ENCODE measurements at places on chromosomes 5 and 9.

GRCh38 chr5:140344683-140345423 lies 1.6 kb downstream of the HBEGF start:
- DNase-seq, result peak; percentile 67

GRCh38 chr5:173294673-173295320 lies 33.4 kb downstream of the STC2 start:
- DNase-seq, result peak; percentile 55

DNA sequence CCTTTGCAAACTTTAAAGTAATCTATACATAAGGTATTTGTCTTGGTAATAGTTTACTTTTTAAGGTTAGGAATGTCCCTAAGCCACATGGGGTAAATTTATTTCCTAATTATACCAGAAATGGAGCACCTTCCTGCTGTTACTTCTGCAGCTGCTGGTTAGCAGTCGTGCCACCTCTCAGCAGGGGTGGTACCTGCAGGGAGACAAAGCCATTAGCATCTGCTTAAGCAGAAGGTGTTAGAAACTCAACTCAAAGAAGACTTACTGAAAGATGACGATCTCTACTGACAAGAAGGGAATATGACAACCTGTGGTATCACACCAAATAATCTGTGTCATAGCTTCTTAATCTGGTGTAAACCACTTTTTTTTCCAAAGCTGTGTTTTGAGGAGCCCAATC lies 173.7 kb downstream of the BRINP1 start:
- peak; percentile 87 for DNase-seq

DNA sequence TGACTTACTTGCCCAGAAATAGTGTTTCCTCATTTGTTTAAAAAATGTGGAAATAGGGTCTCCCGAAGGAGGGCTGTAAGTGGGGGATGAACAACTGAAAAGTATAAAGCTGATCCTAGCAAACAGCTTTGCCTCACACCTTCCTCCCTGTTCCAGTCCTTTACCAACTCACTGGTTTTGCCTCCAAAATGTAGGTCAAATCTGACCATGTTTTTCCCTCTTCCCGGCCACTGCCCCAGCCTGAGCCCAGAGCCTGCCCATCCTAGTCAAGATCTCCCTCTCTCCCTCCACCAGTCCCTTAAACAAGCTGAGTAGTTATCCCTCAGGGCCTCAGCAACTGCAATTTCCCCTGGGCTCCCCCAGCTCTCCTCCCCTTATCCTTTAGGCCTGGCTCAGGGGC lies 82.4 kb upstream of the FBXW11 start:
- no peak for DNase-seq

DNA sequence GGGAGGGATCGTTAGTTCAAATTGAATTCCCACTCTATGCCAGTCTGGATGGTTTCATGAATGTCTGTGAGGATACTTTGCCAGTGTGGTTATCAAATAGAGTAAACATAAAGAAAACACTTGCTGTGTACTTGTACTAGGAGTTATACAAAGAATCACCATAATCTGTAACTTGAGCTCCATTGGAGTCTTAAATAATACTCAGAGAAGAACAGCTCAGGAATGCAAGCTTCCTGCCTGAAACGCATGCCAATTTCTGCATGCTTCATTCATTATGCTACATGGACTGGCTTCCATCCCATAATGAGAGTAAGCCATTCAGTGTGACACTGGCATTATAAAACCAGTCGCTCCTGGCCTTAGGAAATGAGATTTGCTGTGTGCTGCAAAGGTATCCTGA lies 351.4 kb downstream of the SEMA5A start:
- DNase-seq, result no peak

DNA sequence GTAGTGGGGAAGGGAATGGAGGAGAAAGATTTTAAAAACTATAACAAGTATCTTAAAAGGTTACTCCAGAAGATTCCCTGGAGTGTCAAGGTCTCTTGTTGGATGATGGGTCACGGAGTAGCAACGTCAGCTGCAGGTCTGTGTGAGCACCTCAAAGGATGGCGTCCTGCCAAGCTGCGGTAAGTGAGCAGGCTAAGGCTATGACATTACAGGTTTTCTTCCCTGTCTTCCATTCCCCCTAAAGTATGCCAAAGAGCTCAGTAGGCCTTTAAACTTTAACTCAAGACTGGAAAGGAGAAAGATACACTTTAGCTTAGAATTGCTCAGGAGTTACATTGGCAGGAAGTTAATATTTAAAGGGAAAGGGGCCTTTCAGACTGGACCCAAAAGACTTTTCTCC lies 17.5 kb downstream of the SPOCK1 start:
- DNase-seq, result no peak

GRCh38 chr5:1228120-1228519 lies 2.9 kb downstream of the SLC6A18 start:
- no peak for DNase-seq

DNA sequence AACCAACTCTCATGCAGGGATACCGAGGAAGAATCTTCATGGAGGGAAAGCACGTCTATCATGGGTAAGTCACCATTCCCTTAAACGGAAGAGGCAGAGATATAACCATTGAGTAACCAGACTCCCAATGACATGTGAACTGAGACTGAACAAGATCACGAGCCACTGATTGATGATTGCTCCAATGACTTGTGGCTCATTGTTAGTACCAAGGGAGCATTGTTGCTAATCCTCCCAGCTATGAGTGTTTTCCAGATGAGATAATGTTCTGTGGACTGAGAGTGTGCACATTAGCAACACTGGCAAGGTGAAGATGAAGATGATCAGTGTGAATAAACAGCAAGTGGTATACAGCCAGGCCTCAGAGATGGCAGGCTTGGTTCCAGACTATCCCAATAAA lies 219.2 kb upstream of the MAP3K1 start:
- DNase-seq, result no peak

- DNase-seq, result no peak
Observed at GRCh38 chr5:179192185-179192890, 132.2 kb downstream of the ZNF354C start.

DNA sequence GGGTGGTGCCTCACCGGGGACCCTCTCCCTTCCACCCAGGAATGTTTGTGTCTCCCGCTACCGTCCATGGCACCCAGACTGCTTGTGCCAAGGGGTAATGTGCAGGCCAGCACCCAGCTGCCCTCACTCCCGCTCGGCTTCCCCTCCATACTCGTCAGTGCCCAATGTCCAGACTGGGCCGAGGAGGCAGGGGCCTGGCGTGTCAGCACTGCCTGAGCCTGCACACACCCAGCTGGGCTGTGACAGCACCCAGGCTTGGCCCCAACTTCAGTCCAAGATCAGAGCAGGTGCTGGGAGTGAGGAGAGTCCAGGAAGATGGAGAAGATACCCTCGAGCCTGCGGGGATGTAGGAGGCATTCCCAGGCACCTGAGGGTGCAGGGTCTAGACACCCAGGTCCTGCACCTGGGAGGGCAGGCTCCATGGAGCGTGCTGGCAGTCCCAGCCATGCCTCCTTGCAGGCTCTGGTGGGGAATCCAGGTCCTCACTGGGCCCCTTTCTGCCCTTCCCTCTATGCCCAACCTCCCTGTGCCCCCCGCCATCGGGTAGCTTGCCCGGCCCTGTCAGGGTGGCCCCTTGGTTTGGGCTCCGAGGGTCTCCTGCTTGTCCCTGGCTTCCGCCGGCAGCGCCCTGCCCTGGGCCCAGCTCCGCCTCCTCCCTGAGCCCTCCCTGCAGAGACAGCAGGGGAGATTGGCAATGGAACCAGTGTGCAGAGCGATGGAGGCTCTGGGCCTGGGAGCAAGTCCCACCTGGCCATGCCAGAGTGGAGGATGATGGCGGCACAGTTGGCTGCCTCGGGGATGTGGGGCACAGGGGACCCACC lies 250.8 kb upstream of the EDIL3 start:
- DNase-seq, result no peak

DNA sequence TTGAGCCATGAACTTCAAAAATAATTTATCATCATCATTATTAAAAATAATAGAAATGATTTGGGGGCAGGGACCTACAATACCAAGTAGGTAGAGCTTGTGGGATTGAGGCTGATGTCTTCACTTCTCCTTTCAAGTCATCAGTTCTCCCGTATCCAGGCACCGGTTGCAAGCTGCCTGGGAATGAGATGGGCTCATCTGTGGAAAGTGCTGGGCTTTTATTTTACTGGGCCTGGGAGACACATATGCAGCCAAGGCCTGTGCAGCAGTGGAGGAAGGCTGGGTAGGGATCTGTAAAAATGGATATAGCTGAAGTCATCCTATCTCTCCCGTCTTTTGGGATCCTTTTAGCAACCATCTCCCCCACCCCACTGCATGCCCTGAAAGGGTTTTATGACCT lies 284.1 kb upstream of the CLINT1 start:
- no peak for DNase-seq

DNA sequence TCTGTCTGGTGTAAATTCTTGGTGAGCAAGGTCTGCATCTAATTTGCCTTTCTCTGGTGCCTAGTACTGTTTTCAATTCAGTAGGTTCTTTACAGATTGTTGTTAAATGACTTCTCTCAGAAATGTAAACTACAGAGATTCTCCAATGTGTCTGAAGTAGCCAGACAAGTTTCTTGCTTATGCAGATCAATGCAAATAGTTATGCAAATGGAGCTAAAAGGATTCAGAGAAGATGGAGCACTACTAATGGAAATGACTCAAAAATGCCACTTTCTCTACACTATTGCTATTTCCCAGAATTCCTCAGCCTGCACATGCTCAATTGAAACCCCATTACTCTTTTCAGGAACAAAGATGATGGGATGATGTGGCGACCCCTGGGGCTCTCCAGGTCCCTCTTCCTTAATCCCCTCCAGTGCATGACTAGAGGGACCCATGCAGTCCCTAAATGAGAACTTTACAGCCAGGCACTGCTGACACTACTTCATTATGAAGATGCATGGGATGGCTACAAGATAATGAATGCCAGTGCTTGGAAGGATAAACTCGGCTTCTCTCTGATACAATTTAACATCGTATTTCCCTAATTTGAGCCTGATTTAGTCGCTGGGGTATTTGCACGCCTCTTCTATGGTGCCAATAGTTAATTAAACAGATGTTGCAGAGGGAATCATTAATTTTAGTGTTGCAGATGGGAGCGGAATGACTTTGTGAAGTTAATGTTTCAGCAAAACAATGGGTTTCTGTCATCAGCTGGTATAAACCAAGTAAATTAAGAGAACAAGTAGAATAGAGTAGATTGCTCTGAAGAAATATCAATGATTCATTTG lies 753.2 kb downstream of the TLR4 start:
- DNase-seq, result no peak

DNA sequence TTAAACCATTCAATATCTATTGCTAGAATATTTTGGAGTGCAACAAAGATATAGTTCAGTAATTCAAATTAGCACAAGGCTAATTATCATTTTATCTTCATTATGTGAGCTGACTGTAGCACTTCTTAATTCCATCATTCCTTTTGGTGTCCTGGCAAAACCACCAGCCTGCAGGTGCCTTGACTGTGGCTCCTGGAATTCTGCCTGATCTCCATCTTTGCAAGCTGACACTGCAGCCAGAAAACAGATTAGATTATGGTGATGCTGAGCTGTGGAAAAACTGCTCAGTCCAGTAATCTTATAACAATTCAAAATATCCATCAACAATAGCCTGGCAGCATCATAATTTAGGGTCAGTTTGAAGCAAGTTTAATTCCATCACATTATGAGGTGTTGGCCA lies 919.5 kb downstream of the DTWD2 start:
- DNase-seq, result no peak

GRCh38 chr9:13929013-13929412 lies 384.9 kb downstream of the NFIB start:
- no peak for DNase-seq

- no peak for DNase-seq
Observed at GRCh38 chr5:13276156-13276555, 668.3 kb downstream of the DNAH5 start.

GRCh38 chr5:44361342-44362001 lies 27.7 kb downstream of the FGF10 start:
- DNase-seq, result no peak

- DNase-seq, result no peak
Observed at GRCh38 chr9:73423891-73424290, 272.2 kb downstream of the ANXA1 start.

- no peak for DNase-seq
Observed at GRCh38 chr9:122090981-122091380, 2.1 kb downstream of the TTLL11 start.

DNA sequence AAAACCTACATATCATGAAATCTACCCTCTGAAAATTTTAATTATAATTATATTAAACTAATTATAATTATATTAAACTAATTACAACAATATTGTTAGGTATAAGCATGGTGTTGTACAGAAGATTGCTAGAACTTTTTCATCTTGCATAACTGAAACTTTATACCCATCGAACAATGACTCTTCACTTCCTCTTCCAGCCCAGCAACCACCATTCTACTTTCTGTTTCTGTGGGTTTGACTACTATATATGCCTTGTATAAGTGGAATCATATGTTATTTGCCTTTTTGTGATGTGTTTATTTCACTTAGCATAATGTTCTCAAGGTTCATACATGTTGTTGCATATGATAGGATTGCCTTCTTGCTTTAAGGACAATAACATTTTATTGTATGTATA lies 274.2 kb upstream of the CCNH start:
- DNase-seq, result no peak

- DNase-seq, result no peak
Observed at GRCh38 chr5:133106343-133106742, 54.5 kb downstream of the HSPA4 start.

GRCh38 chr9:97506306-97506705 lies 4.8 kb downstream of the TMOD1 start:
- peak; percentile 26 for DNase-seq

DNA sequence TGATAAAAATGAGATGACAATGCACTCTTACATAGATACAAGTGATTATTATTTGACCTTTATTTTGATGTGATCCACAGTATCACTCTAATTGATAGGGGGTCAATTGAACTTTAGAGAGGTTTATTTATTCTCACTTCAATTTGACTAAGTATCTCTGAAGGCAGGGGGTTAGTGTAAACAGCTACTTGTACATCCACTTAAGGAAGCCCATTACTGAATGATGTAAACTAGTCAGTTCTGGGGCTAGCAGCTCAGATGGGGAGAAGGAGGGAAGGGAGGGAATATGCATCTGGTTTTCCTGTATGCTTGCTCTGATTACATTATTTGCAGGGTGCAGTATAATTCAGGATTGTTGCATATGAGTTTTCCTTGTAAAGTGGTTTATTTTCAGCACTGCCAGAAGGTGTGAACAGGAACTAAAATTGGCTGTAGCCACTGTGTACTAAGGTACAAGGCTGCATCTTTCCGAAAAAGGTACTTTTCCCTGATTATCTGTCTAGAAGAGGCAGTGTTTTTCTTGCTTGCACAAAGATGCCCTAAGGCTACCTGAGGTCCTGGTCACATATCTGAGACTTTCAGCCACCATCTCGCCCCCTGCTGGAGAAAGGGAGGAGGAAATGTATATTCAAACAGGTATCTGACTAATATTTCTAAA lies 51.2 kb downstream of the MRPS27 start:
- peak; percentile 85 for DNase-seq

- no peak for DNase-seq
Observed at GRCh38 chr5:149675610-149676201, 54.4 kb upstream of the PPARGC1B start.

- DNase-seq, result no peak
Observed at GRCh38 chr9:90060256-90060655, 455.4 kb downstream of the GADD45G start.

DNA sequence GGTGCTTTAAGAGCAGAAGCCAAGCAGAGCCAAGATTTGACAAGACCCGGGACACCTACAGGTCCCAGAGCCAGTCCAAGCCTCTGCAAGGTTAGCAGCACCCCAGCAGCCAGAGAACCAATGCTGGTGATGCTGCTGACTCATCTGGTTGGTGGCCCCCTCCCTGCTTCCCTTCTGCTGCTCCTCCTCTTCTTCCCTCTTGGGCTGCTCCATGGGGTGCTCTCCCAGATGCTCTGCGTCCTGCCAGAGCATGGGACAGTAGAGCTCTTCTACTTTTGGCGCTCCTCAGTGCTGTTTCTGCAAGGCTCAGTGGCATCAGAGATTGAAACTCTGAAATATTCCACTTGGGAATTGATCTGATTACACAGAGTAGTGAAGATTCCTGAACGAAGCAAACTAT lies 76.1 kb upstream of the SAP30L start:
- peak; percentile 67 for DNase-seq

Measured in mesendoderm (in vitro differentiated cells).